ENCODE measurements at places on chromosomes 7 and 10.

- no peak for DNase-seq
Observed at GRCh38 chr10:102261196-102261595, 15.9 kb downstream of the GBF1 start.

DNA sequence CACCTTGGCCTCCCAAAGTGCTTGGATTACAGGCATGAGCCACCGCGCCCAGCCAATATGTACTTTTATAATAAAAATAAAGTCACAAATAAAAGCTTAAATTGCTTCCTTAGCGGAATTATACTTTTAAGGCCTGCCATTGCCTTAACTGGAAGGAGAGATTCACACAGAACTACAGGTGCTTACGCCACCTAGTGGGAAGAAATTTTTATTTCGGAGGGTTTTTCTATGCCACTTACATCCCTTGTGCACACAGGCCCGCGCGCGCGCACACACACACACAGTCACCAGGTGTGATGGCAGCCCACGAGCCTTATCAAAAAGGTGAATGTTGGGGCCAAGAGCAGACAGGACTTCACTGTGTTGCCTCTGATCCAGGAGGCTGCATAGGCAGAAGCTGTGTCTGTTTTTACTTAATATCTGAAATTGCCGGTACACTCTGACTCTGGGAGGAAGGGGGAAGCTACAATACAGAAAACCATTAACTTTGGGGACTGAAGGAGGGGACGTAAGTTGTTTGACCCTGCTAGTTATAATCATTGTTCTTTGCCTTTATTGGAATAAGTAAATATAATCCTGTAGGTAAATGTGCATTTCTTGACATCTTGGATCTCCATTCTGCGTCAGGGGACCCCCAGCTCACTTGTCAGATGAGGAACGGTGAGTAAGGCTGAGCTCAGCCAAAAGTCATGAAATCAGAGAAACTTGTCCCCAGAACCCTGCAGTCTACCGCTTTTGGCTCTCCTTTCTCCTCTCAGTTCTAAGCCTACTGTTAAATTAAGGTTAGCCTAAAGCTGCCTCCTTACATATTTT, 87.1 kb downstream of the SLC16A9 start:
- no peak for DNase-seq

GRCh38 chr10:73494877-73495225, 973 bp downstream of the PPP3CB start:
- no peak for DNase-seq

DNA sequence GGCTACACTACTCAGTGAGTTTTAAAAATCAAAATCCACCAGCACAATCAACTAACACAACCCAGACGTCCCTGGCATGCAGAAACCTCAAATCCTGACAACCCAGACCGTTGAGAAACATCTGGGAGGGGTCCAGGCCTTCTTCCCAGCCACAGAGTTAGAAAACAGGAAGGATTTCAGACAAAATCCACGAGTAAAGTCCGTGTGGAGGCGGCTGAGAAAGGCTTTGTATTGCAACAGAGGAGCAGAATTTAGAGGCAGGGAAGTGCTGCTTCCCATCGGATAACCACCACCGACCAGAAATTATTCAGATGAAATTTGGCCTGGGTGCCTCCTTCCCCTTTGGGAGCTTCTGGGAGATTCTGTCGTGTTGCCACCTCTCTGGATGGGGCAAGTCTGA, 61.5 kb downstream of the TNS3 start:
- DNase-seq = no peak

DNA sequence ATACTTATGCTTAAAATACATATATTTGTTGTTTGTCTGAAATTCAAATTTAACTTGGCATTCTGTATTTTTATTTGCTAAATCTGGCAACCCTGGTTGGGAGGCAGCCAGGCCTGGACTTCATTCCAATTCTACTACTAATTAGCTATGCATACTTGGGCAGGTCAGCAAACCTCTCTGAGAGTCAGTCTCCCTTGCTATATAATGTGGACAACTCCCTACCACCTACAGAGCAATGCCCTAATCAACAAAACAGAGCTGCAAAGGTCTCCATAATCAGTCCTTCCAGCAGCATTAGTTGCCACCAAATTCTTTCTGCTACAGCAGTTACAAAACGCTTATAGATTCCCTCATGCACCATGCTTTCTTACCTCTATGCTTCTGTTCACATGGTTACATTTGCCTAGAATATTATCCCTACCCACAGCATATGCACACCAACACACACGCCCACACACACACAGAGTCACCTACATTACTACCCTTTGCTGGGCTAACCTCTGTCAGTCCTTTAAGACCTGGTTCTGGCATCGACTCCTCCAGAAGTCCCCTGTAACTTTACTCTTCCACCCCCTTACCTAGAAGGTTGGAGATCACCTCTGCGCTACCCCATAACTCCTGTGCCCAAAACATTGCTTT, 188.7 kb downstream of the FGFR2 start:
- no peak for DNase-seq

DNA sequence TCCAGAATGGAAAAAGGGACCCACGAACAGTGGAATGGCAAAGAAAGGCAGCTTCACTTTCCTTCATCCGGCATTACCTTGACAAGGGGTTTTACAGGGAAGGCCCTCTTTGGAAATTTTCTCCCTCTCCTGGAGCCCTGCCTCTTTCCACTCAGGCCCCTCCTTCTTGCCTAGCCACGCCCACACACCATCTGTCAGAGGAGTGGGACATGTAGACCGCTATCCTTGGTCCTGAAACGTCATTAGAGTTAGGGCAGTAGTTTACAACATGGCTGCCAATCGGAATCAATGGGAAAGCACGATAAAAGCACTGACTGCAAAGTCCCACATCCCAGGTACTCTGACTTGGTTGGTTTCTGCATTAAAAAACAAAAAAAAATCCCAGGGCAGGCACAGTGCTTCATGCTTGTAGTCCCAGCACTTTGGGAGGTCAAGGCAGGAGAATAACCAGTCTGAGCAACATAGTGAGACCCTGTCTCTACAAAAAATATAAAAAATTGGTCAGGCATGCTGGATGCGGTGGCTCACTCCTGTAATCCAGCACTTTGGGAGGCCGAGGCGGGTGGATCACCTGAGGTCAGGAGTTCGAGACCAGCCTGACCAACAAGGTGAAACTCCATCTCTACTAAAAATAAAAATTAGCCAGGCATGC, 96.4 kb downstream of the MARCHF5 start:
- DNase-seq = no peak

GRCh38 chr10:111954386-111954785, 229.2 kb downstream of the GPAM start:
- no peak for DNase-seq

DNA sequence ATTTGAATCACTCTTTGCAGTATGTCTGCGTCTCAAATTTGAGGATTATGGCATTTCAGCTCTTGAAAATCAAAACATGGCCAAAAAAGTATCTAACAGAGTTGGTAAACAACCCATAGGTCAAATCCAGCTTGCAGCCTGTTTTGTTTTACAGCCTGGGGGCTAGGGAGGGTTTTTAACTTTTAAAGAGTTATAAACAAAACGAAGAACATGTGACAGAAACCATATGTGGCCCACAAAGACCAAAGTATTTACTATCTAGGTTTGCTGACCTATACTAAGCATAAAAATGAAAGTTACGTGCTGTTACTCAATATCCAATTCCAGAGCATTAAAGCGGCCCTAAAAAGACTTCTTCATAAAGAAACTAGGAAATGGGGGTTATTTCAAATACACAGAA, 55.5 kb upstream of the STARD3NL start:
- no peak for DNase-seq

DNA sequence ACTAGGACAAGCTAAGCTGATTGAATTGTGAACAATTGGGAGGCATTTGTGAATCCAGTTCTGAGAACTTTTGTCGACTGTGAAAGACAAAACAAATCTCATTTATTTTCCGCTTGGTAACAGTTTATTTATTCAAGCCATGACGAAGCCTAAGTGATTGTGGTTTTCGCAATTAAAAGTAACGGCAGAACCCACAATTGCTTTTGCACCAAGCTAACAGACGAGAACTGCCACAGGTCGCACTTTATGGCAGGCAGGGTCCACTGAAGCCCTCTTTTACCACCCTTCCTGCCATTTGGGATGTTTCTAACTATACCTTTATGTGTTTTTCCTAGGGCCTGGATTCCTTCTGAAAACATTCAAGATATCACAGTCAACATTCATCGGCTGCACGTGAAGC, 111.2 kb downstream of the ZMYND11 start:
- DNase-seq = no peak

GRCh38 chr10:96643920-96644319, 57.1 kb upstream of the TM9SF3 start:
- DNase-seq = no peak

DNA sequence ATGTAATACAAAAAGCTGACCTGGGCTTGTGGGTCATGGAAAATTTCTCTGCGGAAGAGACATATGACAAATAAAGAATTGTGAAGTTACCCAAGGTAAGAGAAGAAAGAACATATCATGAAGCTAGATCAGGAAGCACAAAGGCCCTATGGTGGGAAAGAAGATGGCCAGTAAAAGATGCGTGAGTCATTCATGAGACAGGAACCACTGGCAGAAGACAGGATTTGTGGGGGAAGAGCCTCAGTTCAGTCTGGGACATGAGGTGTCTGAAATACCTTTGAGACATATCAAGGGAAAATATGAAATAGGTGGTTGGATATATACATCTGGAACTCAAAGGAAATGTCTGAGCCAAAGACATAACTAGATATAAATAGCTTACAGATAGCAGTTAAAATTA, 27.7 kb upstream of the AMPH start:
- no peak for DNase-seq

DNA sequence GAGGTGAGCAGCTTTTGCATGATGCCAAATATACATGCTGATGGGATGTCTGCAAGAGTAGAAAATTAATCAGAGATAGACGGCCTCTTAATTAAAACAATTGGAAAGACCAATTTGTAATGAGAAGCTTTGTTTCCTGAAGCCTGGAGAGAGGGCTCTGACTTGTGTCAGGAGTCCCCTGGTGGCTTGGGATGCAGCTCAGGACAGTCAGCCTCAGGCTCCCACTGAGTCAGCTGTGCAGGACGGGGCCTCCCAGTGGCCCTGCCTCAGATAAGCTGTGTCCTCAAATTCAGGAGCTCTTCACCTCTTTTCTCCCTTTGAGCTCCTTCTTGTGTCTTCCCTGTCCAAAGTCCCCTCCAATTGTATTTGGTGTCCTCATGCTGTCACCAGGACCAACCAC, 438.9 kb upstream of the PODXL start:
- DNase-seq = no peak

DNA sequence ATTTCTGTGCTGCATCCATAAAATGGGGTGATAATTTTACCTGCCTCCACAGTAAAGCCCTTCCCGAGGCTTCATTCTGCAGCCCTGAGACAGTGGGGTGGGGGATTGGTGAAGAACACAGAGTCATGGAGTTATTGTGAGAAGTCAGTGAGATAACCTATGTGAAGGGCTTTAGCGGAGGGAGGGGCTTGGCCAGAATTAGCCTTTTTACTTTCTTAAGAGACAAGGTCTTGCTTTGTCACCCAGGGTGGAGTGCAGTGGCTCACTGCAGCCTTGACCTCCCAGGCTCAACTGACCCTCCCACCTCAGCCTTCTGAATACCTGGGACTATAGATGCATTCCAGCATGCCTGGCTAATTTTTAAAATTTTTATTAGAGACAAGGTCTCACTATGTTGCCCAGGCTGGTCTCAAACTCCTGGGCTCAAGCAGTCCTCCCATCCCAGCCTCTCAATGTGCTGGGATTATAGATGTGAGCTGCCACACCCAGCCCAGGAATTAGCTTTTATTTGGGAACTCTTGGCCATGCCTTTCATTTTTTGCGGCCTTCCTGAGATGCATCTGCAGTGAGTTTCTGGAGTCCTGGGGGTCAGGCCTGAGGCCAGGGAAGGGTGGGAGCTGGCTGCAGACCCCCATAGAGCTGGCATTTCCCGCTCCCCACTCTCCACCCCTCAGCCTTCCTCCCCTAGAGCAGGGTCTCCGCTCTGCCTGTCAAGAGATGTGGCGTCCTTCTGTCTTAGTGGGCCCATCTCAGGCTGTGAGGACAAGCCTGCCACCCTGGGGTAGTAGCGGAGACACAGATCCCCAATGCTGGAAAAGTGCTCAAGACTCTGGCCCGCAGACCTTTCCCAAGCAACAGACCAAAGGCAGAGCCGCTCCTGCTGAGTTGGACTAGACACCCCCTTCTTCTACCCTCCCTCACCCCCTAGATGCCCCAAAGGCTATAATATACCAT, 77.0 kb downstream of the ZMIZ1 start:
- DNase-seq = no peak

GRCh38 chr10:74035303-74035702, 37.4 kb downstream of the VCL start:
- no peak for DNase-seq

- DNase-seq = no peak
Observed at GRCh38 chr10:92156874-92157773, 133.8 kb downstream of the CPEB3 start.

GRCh38 chr7:44196450-44196872, 4.3 kb upstream of the YKT6 start:
- no peak for DNase-seq

DNA sequence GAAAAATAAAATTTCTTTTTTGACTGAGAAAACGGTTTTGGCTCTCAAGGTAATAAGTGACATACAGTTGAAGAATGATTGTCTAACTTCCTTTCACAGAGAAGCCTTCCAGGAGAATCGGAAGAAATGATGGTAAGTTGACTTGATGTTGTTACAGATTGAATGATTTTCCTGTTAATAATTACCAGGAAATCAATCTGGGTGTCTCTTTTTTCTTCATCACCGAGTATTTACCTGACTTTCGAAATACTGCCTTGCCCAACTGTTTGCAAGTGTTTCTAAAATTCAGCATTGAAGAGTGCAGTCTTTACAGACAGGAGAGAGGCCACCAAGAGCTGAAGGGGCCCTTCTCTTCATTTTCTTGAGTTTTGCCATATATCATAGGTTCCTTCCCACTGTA, 4.0 kb downstream of the ITIH2 start:
- DNase-seq = no peak

GRCh38 chr7:80884511-80885195, 34.2 kb downstream of the SEMA3C start:
- no peak for DNase-seq

- DNase-seq = no peak
Observed at GRCh38 chr7:29647020-29647654, 83.5 kb downstream of the PRR15 start.
